Cortex of kidney (tissue), 1 donor: ENCODE measurements at places on chromosomes 13 and 19.

DNA sequence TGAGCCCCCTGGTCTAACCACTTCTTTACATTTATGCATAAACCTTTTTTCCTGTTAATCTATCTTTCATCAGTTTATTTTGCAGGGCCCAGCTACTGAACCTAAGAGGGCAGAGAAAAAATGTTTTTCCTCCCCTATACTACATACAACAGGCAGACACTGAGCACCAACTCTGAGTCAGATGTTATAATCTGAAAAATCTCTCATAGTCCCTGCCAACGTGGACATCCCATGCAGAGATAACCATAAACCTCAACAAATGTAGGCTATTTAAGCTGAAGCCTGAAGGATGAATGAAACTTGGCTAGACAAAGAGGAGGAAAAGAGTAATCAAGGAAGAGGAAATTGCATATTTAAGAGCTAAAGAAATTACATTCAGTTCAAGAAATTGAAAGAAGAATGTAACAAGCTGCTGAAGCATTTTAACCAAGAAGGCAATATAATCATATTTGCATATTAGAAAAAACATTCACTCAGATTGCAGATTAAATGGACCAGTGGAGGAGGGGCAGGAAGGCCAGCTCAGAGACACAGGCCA, 2.6 kb downstream of the NEK3 start:
- DNase-seq: no peak

- no peak for DNase-seq
These were observed 1.5 kb downstream of the FCAR start for GRCh38 chr19:54875506-54875905.

DNA sequence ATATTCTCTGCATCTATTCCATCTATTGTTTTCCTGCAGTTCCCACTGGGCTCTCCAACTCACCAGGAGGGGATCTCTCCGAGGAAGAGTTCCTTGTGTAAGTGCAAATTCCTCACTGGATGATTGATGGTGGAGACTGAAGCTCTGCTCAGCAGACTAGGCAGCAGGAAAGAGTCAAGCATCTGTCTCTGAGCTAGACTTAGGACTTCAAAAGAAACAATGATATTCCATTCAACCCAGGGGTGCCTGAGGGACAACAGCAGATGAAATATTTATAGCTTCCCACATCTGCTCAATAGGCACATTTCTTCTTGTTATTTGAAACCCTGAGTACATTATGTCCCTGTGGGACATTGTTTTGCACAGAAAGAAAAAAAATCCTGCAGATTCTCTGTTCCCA, at the start of the genes OR7A5 and OR7C1:
OR7A5 (minus strand) TSS at position 175 of the 400 bp plus-strand sequence. CDS start 6,944 bp downstream, outside the sequence.
OR7C1 (minus strand) TSS at position 175 of the 400 bp plus-strand sequence. CDS start 35,049 bp downstream, outside the sequence.
- no peak for DNase-seq

DNA sequence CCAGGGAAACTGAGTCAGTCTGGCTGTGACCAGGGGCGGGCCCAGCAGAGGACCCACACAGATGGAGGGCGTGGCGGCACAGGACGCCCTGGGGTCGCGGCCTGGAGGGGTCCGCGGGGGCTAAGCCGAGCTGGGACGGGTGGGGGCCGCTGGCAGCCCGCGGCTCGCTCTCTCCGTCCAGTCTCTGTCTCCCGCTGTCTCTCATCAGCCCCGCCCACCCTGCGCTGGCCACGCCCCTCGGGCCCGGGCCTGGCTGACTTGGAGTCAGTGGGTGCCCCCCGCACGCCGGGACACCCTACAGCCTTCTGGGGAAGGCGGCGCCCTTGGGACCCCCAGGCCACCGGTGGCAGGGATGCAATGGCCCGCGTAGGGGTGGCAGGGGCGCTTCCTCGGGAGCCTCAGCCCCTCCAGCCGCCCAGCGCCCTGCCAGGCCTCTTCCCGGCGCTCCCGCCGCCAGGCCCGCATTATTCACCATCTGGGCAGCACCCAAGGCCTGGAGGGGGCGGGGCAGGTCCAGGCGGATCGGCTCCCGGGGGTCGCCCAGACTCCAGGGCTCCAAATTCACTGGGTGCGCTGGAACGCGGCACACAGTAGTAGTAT, at the start of gene TBXA2R:
TBXA2R (minus strand) TSS at position 186 of the 600 bp plus-strand sequence. CDS start 6,241 bp downstream, outside the sequence.
- no peak for DNase-seq

DNA sequence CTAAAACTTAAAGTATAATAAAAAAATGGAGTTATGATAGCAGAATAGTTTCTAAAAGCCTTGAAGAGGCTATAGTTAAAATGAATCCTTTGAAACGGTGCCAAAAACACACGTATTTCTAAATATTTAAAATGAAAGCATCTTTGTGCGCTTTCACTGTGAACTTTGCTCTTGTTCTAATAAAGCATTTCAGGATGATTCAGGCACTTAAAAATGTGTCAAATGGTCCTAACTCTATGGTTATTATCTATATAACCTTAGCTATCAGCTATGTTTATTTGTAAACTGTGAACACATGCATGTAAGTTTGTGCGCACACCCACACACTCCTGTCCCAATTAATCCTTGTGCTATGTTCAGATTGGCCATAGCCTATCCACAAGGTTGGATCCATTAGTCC, 124.5 kb downstream of the FLT1 start:
- DNase-seq: no peak
